Neural progenitor cell (in vitro differentiated cells): ENCODE measurements at places on chromosomes 7 and 10. TPM values are rescaled to one million over a fixed set of nuclear protein-coding genes. Genes with fewer than 3 reads are reported as not detected.

The GRID1 gene
- 0.31 TPM in 1 of 2 replicates, not detected in the other for total RNA-seq

The THNSL1 gene
- total RNA-seq = 11.0 and 19.4 TPM in 2 replicates

The AKR1C4 gene
- not detected in 2 replicates for total RNA-seq

The LDB1 gene
- 46.4 and 79.2 TPM in 2 replicates for total RNA-seq

The CFAP70 gene
- 1.1 and 1.7 TPM in 2 replicates for total RNA-seq

The FAM25C gene
- not detected in 2 replicates for total RNA-seq

The TFR2 gene
- 0.34 and 1.9 TPM in 2 replicates for total RNA-seq

The CALY gene
- 1.6 TPM in 1 of 2 replicates, not detected in the other for total RNA-seq

The NOS3 gene
- total RNA-seq = 1.3 and 11.0 TPM in 2 replicates

The TMEM196 gene
- total RNA-seq = not detected in 2 replicates

The SPDYE9 gene
- not detected in 2 replicates for total RNA-seq

The SH2D4B gene
- total RNA-seq = 0.06 and 0.11 TPM in 2 replicates

The NEURL1 gene
- 0.06 and 1.5 TPM in 2 replicates for total RNA-seq

The CLCN1 gene
- not detected in 2 replicates for total RNA-seq

The ZNF853 gene
- total RNA-seq = 6.2 and 8.2 TPM in 2 replicates

- H3K4me1 ChIP-seq = no peaks in the 10 kb centered on the region
- H3K27me3 ChIP-seq = no peaks in the 10 kb centered on the region
- H3K27ac ChIP-seq = no peak overlapping the region
- H3K4me3 ChIP-seq = no peak overlapping the region
- no peaks in the 10 kb centered on the region for H3K36me3 ChIP-seq
- DNase-seq = no peak
These were observed 165.7 kb downstream of the OTUD1 start for GRCh38 chr10:23604613-23605012.

DNA sequence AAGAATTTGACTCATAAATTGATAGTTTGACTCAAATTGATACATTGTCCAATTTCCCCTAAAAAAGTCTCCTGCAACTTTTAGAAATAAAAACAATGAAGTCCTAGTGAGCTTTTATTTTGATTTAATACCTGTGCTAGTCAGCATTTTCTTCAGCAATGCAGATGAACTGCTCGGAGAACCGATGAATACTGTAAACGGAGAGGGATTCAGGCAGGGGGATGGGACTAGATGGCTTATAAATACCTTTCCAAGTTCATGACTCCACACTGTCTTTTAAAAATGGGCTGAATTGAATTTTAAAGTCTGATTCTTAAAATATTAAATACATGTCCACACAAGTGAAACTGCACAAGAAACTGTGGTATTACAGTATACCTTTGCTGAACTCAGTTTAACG lies 12.7 kb downstream of the EEPD1 start:
- no peaks in the 10 kb centered on the region for H3K36me3 ChIP-seq
- H3K4me1 ChIP-seq = no peaks in the 10 kb centered on the region
- no peak overlapping the region for H3K4me3 ChIP-seq
- no peak overlapping the region for H3K27ac ChIP-seq
- no peak for DNase-seq

DNA sequence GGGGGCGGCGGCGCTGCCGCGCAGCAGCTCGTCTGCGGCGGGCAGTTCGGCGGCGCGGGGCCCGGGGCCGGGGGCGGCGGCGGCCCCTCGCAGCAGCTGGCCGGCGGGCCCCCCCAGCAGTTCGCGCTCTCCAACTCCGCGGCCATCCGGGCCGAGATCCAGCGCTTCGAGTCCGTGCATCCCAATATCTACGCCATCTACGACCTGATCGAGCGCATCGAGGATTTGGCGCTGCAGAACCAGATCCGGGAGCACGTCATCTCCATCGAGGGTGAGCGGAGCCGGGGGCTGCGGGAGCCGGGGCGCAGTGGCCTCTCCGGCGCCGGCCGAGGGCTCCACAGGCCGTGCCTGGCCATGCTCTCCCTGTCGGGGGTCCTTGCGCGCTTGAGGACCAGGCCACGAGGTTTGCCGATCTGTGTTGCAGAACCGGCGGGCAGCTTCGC lies 548 bp downstream of the AGAP3 start:
- peaks cover 21% of the 10 kb centered on the region for H3K27me3 ChIP-seq
- H3K36me3 ChIP-seq = no peaks in the 10 kb centered on the region
- peaks cover 43% of the 10 kb centered on the region for H3K4me1 ChIP-seq
- H3K4me3 ChIP-seq = peak overlapping the region; percentile 88
- H3K27ac ChIP-seq = no peak overlapping the region

DNA sequence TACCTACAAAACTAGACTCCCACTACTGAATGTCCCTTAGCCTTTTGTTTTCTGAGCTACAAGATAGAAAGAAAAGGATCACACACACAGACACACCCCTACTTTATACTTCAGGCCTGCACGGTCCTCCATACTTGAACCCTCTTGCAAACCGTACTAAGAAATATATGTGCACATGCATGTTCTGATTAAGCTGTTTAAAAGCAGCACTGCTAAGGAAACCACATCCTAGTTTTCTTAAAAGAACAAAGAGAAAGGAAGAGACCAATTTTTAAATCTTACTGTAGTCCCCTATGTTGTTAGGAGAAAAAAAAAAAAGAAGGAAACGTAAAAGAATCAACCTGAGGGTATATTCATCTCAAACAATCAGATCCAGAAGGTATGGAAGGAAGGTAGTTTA lies 501.2 kb downstream of the PARD3 start:
- H3K4me1 ChIP-seq = no peaks in the 10 kb centered on the region
- H3K27ac ChIP-seq = no peak overlapping the region
- H3K27me3 ChIP-seq = no peaks in the 10 kb centered on the region

DNA sequence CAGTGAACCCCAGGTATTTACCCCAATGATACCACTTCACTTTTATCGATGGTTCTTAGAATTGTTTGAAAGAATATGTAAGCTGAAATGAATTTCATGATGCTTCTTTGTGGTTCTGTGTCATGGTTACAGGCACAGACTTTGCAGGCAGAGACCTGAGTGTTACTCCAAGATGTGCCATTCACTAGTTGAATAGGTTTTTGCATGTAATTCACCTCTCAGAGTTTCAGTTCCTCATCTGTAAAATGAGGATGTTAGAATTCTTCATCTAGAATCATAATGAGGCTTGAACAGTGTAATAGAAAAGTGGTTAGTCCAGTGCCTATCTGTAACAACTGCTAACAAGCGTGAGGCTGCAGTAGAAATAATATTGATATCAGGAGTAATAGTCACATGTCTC lies 54.6 kb downstream of the VSTM2A start:
- no peaks in the 10 kb centered on the region for H3K36me3 ChIP-seq
- no peak for DNase-seq
- H3K4me1 ChIP-seq = no peaks in the 10 kb centered on the region
- H3K4me3 ChIP-seq = no peak overlapping the region

DNA sequence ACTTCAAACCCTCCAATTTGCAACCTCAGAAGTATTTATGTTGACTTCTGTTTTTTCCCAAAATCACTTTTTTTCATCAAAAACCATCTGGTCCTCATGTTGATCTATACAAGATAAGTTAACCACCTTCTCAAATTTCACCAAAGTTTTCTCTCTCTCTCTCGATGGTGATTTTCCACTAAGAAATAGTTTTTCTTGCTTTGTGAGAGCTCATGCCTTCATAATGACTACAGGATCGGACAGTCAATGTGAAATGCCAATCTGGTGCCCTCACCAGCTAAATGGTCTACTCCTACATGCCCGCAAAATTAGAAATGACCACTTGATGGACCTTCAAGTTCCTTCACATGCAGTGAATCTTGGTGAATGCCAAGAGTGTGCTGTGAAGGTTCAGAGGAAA lies 40.4 kb downstream of the CNNM1 start:
- no peak for DNase-seq
- peaks cover 4% of the 10 kb centered on the region for H3K27me3 ChIP-seq
- H3K4me3 ChIP-seq = no peak overlapping the region
- no peaks in the 10 kb centered on the region for H3K36me3 ChIP-seq
- no peaks in the 10 kb centered on the region for H3K4me1 ChIP-seq

- no peak for DNase-seq
- no peaks in the 10 kb centered on the region for H3K36me3 ChIP-seq
- no peak overlapping the region for H3K27ac ChIP-seq
These were observed 134.8 kb upstream of the GDF10 start for GRCh38 chr10:47165168-47165710.

GRCh38 chr7:20107582-20107981 lies 109.6 kb downstream of the MACC1 start:
- no peak overlapping the region for H3K27ac ChIP-seq
- H3K4me1 ChIP-seq = peaks cover 11% of the 10 kb centered on the region
- no peak for DNase-seq
- no peaks in the 10 kb centered on the region for H3K27me3 ChIP-seq

GRCh38 chr10:79070081-79070605 lies 1.4 kb downstream of the ZMIZ1 start:
- peaks cover 33% of the 10 kb centered on the region for H3K4me1 ChIP-seq
- peak; percentile 85 for DNase-seq
- peak overlapping the region; percentile 95 for H3K4me3 ChIP-seq
- peaks cover 25% of the 10 kb centered on the region for H3K27me3 ChIP-seq
- no peaks in the 10 kb centered on the region for H3K36me3 ChIP-seq

DNA sequence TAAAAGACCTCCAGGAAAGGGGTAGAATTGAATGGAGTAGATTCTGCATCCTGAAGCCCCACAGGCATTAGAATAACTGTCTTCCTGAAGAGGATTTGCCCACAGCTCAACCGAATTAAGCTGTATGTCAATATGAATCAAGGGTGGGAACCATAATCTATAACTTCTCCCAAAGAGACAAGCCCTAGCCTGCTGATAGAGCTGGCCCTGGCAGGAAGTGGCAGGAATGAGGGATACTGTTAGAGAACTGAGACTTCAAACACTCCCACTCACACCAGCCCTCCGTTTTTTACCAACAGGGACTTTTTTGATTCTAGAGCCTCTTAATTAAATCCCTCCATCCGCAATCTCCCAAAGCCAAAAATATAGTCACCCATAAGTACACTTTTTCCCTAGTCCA lies 12.2 kb upstream of the DUSP5 start:
- no peak overlapping the region for H3K27ac ChIP-seq
- peaks cover 6% of the 10 kb centered on the region for H3K4me1 ChIP-seq
- no peaks in the 10 kb centered on the region for H3K36me3 ChIP-seq
- H3K4me3 ChIP-seq = no peak overlapping the region
- DNase-seq = no peak

GRCh38 chr10:27383595-27384542 lies 120.2 kb upstream of the RAB18 start:
- H3K36me3 ChIP-seq = no peaks in the 10 kb centered on the region
- no peaks in the 10 kb centered on the region for H3K27me3 ChIP-seq
- H3K4me1 ChIP-seq = no peaks in the 10 kb centered on the region
- H3K4me3 ChIP-seq = no peak overlapping the region
- no peak overlapping the region for H3K27ac ChIP-seq

GRCh38 chr10:114638821-114639625 lies 19.1 kb downstream of the ABLIM1 start:
- no peak overlapping the region for H3K4me3 ChIP-seq
- peak; percentile 50 for DNase-seq
- no peaks in the 10 kb centered on the region for H3K36me3 ChIP-seq
- H3K4me1 ChIP-seq = no peaks in the 10 kb centered on the region
- no peak overlapping the region for H3K27ac ChIP-seq

- H3K27me3 ChIP-seq = no peaks in the 10 kb centered on the region
- peaks cover 25% of the 10 kb centered on the region for H3K4me1 ChIP-seq
- no peak for DNase-seq
- no peaks in the 10 kb centered on the region for H3K36me3 ChIP-seq
- no peak overlapping the region for H3K4me3 ChIP-seq
These were observed 10.6 kb upstream of the ADAM12 start for GRCh38 chr10:126398924-126399323.

- H3K27ac ChIP-seq = no peak overlapping the region
- no peak for DNase-seq
- H3K4me3 ChIP-seq = no peak overlapping the region
- no peaks in the 10 kb centered on the region for H3K27me3 ChIP-seq
- no peaks in the 10 kb centered on the region for H3K4me1 ChIP-seq
These were observed 30.0 kb downstream of the MMD2 start for GRCh38 chr7:4929005-4929404.

- peaks cover 7% of the 10 kb centered on the region for H3K4me1 ChIP-seq
- no peaks in the 10 kb centered on the region for H3K36me3 ChIP-seq
- DNase-seq = no peak
These were observed 87.4 kb upstream of the RSU1 start for GRCh38 chr10:16904639-16905061.

DNA sequence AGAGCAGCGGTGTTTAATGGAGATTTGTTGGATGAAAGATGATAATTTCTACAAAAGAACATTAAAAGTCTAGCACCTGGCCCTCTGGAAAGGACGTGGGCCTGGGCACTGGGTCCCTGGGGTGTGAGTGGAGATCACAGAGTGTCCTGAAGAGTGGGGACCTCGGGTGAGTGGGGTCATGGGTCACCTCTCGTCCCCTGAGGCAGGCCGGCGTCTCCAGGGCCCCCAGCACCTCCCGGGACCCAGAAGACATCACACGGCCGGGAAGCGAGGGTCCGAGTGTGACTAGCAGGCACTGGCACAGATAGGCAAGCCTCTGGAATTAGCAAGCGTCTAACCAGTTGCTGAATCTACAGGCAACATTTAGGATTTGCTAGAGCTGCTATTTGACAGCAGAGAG lies 257.2 kb downstream of the MAD1L1 start:
- no peaks in the 10 kb centered on the region for H3K36me3 ChIP-seq
- DNase-seq = no peak
- H3K4me3 ChIP-seq = no peak overlapping the region
- H3K27me3 ChIP-seq = no peaks in the 10 kb centered on the region
- H3K4me1 ChIP-seq = no peaks in the 10 kb centered on the region

DNA sequence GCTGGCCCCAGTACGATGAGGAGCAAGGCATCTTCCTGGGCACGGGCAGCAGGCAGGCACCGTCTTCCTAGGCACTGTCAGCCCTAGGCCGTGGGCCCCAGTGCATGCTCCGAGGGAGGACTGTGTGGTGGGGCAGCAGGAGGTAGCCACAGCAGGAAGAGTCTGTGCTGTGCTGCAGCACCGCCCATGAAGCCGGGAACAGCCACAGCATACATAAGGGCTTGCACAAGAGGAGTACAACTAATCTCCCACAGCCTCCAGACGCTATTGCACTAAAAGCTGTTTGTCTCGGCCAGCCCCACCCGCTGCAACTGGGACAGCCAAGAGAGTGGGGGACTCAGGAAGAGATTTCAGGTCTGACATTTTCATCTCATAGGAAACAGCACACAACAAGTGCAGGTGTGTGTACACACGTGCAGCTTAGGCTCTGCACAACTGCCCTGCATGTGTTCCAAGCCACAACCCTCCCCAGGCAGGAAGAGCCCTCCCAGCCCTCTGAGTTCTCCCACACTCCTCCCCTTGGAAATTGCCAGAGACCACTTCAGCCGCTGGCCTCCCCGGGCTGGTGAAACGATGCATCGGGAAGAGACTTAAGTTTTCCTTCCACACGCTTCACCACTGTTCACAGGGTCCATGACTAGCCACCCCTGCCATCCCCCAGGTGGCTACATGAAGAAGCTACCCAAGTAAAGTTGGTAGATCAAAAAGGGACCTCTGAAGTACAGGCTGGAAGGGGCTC lies 88.1 kb upstream of the DDC start:
- no peak overlapping the region for H3K4me3 ChIP-seq
- H3K27me3 ChIP-seq = no peaks in the 10 kb centered on the region
- peaks cover 3% of the 10 kb centered on the region for H3K4me1 ChIP-seq
- no peak overlapping the region for H3K27ac ChIP-seq
- no peaks in the 10 kb centered on the region for H3K36me3 ChIP-seq
- no peak for DNase-seq

GRCh38 chr7:116483271-116483942 lies 16.1 kb upstream of the CAV2 start:
- H3K27ac ChIP-seq = no peak overlapping the region
- no peak overlapping the region for H3K4me3 ChIP-seq
- H3K27me3 ChIP-seq = no peaks in the 10 kb centered on the region
- no peak for DNase-seq
- H3K4me1 ChIP-seq = no peaks in the 10 kb centered on the region
- no peaks in the 10 kb centered on the region for H3K36me3 ChIP-seq

GRCh38 chr7:81819861-81820260 lies 50.0 kb upstream of the HGF start:
- DNase-seq = no peak
- no peak overlapping the region for H3K27ac ChIP-seq
- H3K27me3 ChIP-seq = no peaks in the 10 kb centered on the region
- H3K4me3 ChIP-seq = no peak overlapping the region
- H3K36me3 ChIP-seq = no peaks in the 10 kb centered on the region
- no peaks in the 10 kb centered on the region for H3K4me1 ChIP-seq
